ENCODE measurements at places on chromosomes 3 and 15.

- DNase-seq: peak; percentile 97
These were observed 9.1 kb upstream of the MFSD1 start for GRCh38 chr3:158792709-158793108.

DNA sequence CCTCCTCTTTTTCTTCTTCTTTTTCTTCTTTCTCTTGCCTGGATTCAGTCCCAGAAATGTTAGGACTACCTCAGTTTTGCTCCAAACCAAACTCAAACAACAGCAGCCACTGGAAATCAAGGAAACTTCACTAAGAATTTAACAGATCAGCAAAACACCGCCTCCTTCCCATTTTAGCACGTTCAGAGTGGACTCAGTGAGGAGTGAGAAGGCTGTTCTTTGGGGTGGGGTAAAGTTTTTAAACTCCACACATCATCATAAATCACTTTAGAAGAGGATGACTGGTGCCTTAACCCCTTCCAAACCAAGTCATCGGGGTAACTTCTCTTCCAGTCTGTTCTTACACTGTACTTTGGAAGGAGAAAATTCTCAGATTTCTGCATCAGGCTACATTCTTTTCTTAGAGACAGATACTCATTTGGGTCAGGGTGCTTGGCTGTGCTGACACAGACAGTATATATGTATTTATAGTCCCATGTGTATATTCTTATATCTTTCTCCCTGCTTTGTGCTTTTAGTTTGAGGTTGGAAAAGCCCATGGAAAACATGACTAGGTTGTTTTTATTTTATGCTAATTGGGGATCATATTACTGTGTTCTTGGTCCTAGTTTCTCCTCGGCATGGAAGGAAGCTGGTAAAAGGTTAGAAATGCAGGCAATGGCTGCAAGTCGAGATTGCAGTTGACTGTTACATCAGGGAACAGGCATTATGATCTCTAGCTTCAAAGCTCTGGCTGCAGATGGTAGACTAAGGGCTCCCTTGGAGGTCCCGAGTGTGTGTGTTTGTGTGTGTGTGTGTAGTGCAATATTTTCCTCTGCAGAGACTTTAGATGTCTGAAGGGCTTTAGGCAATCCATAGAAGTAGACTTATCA, at the start of gene CCDC80:
Gene CCDC80, minus strand, starts transcription at position 214 of the 872 bp plus-strand sequence. CDS start 1,238 bp downstream, outside the sequence.
- peak; percentile 98 for DNase-seq

DNA sequence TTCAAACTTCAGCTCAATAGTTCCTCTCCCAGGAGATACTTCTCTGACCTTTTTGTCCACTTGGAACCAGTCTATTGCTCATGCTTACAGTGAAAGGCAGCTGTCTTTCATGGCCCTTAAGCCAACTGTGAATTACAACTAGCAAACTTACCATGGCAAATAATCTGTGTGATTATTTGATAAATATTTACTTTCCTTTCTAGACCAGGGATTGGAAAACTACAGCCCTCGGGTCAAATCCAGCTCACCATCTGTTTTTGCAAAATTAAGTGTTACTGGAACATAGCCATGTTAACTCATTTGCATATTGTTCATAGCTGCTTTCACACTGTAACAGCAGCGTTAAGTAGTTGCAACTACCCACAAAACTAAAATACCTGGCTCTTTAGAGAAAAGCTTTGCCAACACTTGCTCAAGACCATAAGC, 289.1 kb upstream of the MCTP2 start:
- DNase-seq: no peak

DNA sequence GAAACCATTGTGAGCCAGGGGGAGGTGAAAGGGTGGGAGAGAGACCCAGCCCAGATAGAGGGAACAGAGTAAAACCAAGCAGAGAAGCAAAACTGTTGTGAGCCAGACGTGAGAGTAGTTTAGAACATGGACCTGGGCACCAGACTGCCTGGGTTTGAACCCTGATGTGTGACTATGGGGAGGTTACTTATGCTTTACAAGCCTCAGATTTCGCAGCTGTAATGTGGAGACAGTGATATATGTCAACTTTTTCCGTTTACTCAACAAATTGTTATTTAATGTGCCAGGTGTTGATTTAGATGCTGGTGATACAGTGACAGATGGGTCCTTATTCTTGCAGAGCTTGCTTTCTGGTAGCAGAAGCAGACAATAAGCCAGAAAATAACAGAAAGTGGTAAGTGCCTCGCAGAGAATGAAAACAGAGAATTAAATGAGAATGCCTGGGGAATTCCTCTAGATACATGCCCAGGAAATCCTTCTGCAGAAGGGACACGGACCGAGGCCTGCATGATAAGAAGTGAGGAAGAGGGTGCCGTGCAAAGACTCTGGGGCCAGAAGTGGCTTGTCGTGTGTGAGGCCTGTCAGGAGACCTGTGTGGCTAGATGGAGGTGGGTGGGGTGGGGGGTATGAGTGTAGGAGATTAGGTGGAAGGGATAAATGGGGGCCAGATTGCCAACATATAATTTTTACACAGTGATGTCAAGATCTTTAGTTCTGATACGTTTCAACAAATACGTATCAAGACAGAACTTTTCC, 15.0 kb downstream of the KAT2B start:
- no peak for DNase-seq

DNA sequence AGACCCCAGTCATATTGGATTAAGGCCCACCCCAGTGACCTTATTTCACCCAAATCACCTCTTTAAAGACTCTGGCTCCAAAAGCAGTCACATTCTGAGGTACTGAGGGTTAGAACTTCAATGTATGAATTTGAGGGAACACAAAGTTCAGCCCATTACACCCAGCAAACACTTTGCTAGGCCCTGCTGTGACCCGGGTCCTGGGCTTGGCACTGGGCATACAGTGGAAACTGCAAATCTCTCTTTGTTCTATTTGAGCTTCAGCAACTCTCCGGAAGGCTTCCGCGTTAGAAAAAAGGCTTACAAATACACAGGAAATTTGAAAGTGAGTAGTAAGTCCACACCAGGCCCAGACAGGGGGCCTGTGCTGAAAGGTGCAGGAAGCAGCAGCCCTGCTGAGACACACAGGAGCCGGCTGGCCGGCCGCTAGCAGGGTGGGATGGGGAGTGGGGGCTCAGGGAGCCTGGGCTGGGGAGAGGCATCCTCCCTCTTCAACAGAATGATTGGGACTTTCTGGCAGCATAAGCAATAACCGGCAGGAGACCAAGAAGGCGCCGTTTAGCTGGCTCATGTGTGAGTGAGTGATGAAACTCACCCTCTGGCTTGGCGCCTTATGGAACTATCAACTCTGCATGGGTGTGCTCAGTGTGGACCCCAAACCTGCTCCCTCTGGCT, 13.0 kb downstream of the LIPC start:
- DNase-seq: no peak

DNA sequence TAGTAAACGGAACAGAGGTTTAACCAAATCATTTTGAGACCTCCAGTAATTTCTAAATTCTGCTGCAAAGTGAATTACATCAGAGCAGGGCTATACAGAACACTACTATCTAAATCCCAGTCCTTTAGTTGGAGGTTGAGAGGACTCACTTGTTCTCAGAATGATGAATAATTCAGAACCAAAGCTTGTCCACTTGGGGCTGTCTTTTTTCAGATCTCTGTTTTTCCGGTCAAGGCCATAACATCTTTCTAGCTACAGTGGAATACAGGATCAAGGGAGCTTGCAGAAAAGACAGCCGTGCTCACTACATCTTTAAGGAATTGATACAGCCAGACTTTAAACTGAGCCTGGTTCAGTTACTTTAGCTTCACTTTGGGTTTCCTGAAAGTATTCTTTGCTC, 194.5 kb downstream of the EFHB start:
- DNase-seq: no peak

DNA sequence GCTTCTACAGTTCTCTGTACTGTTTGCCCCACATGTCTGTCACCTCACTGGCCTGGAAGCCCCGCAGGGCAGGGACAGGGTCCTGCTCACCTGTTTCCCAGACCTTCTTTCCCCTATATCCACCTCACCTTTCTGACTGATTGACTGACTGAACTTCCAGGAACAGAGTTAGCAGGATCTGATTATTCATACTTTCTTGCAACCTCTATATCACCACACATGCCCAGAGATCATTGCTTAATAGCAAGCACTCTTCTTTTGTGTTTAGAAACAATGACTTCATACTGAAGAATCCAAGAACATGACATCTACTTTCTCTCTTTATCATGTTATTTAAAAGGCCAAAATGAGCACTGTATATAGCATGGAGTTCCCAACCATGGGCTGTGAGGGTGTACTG, 18.0 kb upstream of the CLEC3B start:
- peak; percentile 75 for DNase-seq

Measured in choroid plexus epithelial cell (primary cell).